ENCODE measurements at places on chromosomes 2 and 18.

DNA sequence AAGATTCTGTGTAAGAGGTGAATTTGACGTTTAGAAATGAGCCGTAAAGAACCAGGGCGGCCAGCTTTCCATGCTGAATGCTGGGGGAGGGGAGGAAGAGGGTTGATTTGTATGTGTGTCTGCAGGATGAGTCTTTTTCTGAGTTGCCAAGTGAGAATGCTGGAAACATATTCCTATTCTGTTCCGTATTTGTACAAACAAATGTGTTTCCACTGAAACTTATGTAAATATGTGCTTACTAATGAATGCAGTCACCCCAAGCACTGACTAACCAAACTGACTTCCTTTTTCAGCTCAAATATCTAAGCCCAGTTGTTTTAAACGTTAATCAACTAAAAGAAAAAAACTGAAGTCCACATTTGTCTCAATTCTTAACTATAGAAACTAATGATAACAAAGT is 74.9 kb upstream of the APCDD1 start:
- no peak for DNase-seq

- DNase-seq, result no peak
Measured at GRCh38 chr2:21427606-21428005, 303.8 kb downstream of the TDRD15 start.

GRCh38 chr2:83615511-83615910 is 843.6 kb downstream of the SUCLG1 start:
- DNase-seq, result no peak

- no peak for DNase-seq
Measured at GRCh38 chr2:120842456-120843439, 107.1 kb downstream of the GLI2 start.

DNA sequence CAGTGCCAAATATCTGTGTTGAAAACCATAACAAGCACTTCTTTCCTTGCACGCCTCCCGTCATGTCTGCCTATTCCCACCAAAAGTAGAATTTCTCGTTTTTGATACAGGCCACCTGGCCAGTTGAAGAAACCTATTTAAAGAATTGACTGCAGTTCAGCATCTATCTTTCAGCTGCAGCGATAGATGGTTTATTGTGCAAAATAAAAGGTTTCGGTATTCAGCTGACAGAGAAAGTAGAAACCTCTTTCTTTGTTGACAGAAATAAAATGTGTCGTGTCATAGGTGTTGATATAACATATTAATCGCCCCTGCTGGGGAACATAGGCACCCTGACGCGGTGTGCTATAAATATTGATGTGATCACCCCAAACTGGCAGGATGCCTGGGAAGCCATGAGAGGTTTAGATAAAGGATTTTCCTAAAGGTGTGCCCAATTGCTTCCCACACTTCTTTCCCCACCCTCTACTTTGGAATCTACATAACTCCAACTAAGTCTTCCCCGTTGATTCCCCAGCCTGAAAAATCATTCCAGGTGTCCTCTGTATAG is 570.4 kb downstream of the CCDC85A start:
- DNase-seq, result no peak

DNA sequence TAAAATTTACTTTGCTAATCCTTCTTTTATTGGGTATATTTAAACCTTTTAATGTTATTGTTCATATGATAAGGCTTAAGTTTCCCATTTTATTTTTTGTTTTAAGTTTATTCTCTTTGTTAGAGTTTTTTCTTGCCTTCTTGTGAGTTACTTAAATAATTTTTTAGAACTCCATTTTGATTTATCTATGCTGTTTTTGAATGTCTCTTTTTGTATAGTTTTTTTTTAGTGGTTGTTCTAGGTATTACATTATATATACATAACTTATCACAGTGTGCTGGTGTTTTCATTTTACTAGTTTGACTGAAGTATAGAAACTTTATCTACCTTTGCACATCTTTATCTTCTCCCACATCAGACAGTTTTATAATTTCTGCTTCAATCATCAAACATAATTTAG is 49.4 kb upstream of the TGFA start:
- DNase-seq, result no peak

DNA sequence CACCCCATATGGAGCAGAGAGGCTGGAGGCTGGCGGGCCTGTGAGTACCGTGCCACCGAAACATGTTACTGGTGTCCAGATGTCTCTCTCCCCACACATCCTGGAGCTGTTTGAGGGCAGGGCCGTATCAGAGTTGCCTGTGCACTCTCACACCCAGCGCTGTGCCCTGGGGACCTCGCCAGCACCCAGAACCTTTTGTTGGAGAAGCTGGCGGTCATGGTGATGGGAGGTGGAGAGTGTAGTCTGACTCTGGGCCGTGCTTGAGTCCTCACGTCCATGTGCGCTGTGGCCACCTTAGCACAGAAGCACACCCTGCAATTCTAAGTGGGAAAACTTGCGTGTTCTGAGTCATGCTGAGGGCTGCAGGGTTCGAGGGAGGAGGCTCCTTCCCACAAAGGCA is 259.2 kb downstream of the NDUFA10 start:
- no peak for DNase-seq

GRCh38 chr2:108139521-108139920 is 100.2 kb upstream of the SULT1C3 start:
- no peak for DNase-seq

DNA sequence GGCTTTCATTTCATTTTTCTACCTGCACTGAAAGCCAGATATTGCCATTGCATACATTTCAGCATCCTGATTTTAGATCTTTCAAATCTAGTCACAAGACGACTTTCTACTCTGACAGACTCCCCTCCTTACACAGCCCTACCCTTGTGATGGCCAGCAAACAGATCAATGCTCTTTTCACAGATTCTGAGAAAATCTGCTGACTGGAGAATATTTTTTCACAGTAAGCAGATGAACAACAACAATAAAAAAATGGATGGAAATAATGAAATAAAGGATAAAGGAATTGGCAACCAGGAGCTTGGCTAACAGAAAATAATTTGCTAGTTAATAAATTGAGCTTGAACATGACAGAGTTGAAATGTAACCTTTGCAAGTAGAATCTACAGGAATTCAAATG is 527.2 kb downstream of the IRS1 start:
- no peak for DNase-seq

DNA sequence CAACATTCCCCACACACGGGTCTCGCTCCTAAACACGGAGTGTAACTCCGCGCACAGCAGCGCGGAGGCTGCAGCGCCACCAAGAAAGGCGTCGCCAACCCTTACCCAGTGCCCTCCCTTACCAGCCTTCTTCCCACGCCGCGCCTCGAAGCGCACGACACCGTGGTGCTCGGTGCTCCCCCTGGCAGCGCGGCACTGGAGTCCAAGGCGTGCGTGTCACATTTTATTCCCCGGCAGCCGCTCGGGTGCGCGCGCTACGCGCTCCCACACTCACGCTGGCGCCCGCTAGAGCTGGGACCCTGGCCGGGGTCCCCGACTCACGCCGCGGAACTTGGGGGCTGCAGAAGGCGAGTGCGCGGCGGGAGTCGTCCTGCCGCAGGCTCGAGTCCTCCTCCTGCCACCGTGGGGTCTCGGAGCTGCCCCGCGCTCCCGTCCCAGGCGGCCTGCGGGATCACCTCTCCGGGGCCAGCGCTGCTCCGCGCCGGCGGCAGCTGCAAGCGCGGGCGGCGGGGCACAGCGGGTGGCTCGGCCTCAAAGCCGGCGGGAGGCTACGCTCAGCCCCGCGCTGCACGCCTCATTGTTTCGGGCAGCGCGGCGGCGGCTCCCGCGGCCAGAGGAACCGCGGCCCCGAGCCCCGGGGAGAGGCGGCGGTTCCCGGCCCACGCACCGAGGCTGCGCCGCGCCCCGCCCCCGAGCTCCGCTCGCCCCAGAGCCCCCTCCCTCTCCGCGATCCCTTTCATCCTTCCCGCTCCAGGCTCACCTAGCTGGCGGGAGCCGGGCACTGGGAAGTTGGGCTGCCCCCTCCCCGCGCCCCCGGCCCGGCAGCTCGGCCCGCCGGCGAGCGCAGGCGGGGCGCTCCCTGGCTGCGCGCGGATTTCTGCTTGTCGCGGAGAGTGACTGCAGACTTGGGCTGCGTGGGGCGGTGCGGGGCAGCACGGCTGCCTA is at the start of gene ST6GAL2:
Gene ST6GAL2, minus strand, starts transcription at position 197 of the 945 bp plus-strand sequence. CDS start 42,190 bp downstream, outside the sequence.
- DNase-seq, result no peak

DNA sequence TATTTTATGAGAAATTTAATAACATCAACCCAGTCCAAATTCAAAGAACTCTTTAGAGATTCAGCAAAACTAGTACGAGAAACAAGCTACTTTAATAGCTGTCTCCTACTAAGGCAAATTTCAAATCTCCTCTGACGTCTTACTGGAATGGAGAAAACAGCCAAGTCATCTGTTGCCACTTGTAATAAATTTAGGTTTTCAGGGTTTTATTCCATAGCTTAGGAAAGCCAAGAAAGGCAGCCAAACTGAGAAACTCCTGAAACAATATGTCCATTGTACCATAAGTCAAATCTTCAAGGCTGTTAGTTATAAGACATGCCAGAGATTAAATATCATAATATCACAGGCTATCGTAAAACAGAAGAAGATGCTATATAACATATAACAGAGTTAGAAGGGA is 524.6 kb upstream of the SETBP1 start:
- DNase-seq, result no peak
